Prostate gland (tissue), 2 donors: ENCODE measurements at places on chromosomes 16 and 17. TPM values are rescaled to one million over a fixed set of nuclear protein-coding genes. Genes with fewer than 3 reads are reported as not detected.

- no peak for DNase-seq
Observed at GRCh38 chr17:39236981-39237441, 11.3 kb upstream of the STAC2 start.

DNA sequence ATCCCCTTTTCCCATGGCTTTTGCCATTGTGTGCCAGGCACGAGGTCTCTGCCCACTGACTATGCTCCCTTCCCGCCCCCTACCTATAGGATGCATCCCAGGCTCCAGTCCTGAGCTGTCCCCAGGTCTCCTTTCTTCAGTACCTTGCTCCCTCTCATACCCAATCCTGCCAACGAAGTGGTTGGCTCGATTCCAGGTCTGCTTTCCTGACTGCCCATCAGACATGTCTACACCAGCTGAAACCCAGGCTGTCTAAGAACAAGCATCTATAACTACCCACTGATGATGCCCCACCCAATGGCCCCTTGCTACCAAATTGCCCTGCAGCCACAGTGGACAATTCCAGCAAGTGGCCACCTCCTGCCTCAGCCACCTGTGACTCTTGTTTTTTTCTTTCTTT, 479.1 kb downstream of the SOX9 start:
- DNase-seq: no peak

DNA sequence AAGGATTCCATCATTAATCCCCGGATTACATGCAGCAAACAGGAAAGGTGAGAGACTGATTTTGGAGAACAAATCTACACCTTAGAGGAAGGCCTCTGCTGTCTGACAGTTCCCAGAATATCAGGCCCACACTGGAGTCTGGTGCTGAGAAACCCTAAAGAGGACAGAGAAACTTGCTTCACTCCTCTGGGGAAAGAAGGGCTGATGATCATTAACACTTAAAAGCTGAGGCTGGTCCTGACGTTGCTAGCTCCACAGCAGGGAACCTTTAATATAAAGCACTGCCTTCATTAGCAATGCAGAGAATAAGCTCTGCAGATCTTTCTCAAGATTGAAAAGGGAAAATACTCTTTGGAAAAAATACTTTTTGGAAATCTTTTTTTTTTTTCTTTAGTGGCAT, 1472.4 kb upstream of the GOT2 start:
- DNase-seq: no peak

- DNase-seq: no peak
Observed at GRCh38 chr17:34757611-34758010, 178.2 kb downstream of the TMEM132E start.

- no peak for DNase-seq
Observed at GRCh38 chr16:89506791-89507191, 1.4 kb upstream of the SPG7 start.

The LAT gene
- 5.7 TPM for total RNA-seq

The TRIM47 gene
- 62.9 TPM for total RNA-seq

GRCh38 chr16:20310421-20311395, 16.6 kb downstream of the GP2 start:
- DNase-seq: no peak

GRCh38 chr17:31857920-31858641, 963 bp downstream of the COPRS start:
- DNase-seq: no peak

The NLGN2 gene
- 16.2 TPM for total RNA-seq

DNA sequence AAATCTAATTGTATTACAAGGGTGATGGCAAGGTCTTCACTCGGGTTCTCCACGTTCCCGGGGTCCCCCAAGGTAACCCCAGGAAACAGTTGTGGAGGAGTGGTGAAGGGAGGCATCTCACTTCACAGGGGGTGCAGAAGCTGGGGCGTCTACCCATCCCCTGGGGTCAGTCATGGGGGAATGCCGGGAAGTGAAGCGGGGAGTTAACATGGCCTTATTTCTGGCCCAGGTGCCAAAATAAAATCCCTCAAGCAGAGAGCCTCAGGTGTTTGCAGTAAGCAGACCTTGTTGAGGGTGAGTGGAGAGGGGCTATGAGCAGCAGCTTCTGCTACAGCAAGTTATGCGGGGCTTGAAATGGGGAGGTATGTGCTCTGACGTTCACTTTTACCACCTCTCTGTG, 9.0 kb upstream of the ATP2C2 start:
- no peak for DNase-seq

- DNase-seq: no peak
Observed at GRCh38 chr17:76420356-76421043, 32.5 kb downstream of the UBE2O start.

- DNase-seq: no peak
Observed at GRCh38 chr16:73237601-73238000, 189.7 kb upstream of the ZFHX3 start.

The PDE6G gene
- total RNA-seq: not detected

GRCh38 chr17:4719684-4720221, 9.3 kb downstream of the ARRB2 start:
- no peak for DNase-seq

The SCN4A gene
- total RNA-seq: 0.23 TPM

DNA sequence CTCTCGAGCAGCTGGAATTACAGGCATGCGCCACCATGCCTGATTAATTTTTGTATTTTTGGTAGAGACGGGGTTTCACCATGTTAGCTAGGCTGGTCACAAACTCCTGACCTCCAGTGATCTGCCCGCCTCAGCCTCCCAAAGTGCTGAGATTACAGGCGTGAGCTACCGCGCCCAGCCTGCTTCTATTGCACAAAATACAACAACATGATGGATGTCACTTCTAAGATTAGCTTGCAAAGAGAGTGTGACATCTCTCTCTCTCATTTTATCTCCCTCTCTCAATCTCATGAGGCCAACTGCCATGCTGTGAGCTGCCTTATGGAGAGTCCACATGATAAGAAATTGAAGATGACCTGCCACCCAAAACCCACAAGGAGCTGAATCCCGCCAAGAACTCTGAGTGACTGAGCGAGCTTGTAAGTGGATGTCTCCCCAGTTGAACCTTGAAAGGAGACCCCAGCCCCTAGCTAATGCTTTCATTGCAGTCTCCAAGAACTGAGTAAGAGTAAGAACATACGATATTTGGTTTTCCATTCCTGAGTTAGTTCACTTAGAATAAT, 458.5 kb downstream of the RBFOX1 start:
- no peak for DNase-seq

The TPSD1 gene
- total RNA-seq: 1.9 TPM

DNA sequence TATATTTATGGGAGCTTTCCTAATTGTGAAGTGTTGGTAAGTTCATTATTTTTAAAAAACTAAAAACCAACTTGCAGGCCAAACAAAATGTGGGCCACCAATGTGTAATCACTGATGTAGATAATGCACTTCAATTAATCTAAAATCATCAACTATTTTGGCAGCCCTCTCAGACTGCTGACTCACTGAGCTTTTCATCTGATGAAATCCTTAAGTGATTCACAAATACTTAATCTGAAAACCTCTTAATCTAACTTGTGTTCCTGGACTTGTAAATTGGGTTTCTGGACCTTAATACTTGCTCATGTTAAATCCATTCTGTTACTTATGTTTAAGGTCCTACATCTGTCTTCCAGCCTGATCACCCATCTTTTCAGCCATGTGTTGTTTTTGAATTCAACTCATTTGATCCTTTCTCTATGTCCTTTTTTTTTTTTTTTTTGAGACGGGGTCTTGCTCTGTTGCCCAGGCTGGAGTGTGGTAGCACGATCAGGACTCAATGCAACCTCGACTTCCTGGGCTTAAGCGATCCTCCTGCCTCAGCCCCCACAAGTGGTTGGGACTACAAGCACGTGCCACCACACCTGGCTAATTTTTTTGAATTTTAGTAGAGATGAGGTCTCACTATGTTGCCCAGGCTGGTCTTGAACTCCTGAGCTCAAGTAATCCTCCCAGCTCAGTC, 39.0 kb downstream of the PRKCB start:
- no peak for DNase-seq

The TMED6 gene
- total RNA-seq: not detected

The DOC2B gene
- total RNA-seq: 3.1 TPM

The CCL22 gene
- not detected for total RNA-seq

- DNase-seq: no peak
Observed at GRCh38 chr17:4009186-4009785, 45.0 kb upstream of the ATP2A3 start.

The PDILT gene
- 2.4 TPM for total RNA-seq

The FGF11 gene
- total RNA-seq: 1.2 TPM

The STX1B gene
- 0.91 TPM for total RNA-seq

- DNase-seq: no peak
Observed at GRCh38 chr16:1961651-1962067, 2.3 kb downstream of the NDUFB10 start.

GRCh38 chr16:23283571-23283970, 18.5 kb upstream of the SCNN1B start:
- DNase-seq: peak; percentile 22

The TNS4 gene
- 56.1 TPM for total RNA-seq

DNA sequence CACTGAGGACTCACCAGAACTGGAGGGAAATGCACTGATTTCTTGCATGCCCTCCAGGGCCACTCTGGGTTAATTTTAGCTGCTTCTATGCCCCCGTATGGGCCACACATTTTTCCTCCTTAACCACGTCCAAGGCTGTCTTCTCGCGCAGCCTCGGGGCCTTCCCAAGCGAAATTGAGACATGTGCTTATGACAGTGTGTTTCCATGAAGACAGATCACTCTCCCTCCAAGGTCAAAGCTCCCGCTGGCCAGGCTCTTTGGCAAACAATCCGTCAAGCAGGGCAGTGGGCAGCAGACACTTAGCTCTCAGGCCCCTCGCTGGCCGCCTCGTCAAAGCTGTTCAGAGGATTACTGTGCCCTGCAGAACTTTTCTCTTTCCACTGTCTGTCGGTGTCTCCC, 243.0 kb upstream of the N4BP1 start:
- no peak for DNase-seq

The MVP gene
- 59.3 TPM for total RNA-seq

The KRT37 gene
- not detected for total RNA-seq

- DNase-seq: no peak
Observed at GRCh38 chr16:30084816-30085159, 6.9 kb downstream of the TBX6 start.

DNA sequence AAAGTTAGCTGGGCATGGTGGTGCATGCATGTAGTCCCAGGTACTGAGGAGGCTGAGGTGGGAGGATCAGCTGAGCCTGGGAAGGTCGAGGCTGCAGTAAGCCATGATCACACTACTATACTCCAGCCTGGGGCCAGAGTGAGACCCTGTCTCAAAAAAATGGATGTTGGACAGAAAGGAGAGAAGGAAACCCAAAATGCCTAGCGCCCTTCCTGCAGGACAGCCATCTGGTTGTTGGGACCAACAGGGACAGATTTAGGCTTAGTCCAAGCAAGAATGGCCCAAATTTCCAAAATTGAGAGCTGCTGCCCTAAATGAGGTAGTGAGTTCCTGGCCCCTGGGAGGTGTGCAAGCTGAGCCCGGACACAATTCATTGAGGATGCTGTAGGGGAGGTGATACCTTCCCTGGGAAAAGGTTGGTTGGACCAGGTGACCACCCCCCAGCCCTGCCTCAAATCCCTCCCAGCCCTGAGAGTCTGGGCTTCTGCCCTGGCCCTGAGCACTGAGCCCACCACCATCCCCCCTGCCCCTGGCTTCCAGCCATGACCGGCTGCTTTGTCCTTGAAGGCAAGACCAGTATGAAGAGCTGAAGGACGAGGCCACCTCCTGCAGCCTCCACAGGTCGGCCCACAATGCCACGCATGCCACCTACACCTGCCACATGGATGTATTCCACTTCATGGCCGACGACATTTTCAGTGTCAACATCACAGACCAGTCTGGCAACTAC, 35.1 kb downstream of the IL21R start:
- no peak for DNase-seq

- DNase-seq: no peak
Observed at GRCh38 chr16:86080131-86080875, 181.3 kb downstream of the IRF8 start.

The SLC43A2 gene
- total RNA-seq: 14.8 TPM
